HCEC 1CT (cell line): ENCODE measurements at places on chromosomes 7 and 10.

DNA sequence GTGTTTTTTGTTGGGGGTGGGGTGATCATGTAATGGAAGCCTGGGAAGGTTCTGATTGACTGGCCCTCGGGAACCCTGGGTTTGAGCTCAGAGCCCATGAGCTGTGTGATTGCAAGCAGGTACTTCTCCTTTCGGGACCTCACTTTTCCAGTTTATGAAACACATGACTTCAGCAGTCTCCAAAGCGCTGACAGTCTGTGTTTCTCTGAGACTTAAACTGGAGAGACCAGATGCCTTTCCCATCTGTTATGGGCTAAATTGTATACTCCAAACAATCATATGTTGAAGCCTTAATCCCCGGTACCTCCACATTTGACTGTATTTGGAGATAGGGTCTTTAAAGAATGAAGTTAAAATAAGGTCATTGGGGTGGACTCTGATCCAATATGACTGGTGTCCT lies 493.6 kb downstream of the GALNT17 start:
- no peak for DNase-seq

GRCh38 chr10:48931188-48931587 lies 8.5 kb downstream of the LRRC18 start:
- no peak for DNase-seq

- no peak for DNase-seq
Observed at GRCh38 chr10:44339218-44339617, 45.7 kb downstream of the CXCL12 start.

DNA sequence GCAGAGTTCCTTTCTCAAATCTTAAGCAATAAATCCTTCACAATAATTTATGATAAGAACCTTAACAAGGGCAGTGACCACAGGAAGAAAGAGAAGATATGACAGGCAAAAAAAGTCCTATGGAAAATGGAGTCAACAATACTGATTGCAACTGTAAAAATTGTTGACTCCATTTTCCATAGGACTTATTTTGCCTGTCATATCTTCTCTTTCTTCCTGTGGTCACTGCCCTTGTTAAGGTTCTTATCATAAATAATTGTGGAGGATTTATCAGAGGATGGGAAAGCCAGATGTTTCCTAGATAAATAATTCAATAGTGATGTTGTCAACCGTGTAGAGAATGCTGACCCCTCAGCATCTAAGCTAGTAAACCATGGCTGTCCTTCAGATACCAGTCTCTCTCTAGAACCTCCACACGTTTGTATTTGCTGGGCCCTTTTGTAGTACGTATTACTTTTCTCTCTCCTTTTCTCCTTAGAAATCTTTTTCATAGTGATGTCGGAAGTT lies 172.6 kb upstream of the BET1 start:
- DNase-seq = no peak

- no peak for DNase-seq
Observed at GRCh38 chr7:3078514-3078913, 34.8 kb upstream of the CARD11 start.
